ENCODE measurements at places on chromosomes 12 and 14.

DNA sequence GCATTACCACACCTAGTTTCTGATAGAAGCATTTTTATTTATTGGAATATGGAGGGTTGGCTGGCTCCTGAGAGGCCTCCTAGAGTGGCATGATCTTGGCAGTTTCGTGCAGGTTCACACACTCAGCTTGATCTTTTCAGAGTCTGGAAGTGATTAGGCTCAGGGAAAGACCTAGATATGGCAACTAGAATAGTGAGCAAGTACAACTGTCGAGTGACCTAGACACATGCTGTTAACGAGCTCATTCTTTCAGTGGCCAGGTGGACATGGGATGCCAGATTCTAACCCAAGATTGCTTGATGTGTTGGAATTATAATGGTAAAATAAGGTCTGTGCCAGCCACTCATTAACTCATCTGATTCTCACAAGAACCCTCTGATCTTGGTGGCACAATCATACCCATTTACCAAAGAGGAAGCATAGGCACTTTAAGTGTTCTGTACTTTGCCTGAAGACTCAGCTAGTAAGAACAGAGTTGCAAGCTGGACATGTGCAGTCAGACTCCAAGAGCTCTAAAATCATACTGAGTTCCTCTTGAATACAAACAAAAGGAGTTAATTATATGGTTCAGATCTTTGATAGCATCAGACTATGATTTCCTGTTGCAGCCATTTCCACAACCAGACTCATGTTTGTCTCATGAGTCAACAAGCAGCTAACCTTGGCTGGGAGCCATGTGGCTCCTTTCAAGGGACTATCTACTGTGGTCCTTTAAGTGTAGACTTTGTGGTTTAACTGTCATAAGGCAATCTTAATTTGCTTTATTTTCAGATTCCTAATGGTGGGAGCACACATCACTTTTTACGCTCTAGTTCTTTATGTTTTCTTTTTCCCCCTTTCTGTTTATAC is 144.2 kb downstream of the PLEKHA5 start:
- DNase-seq, result peak; percentile 32

- no peak for DNase-seq
Measured at GRCh38 chr12:49917166-49917787, 13.6 kb upstream of the FAIM2 start.

GRCh38 chr14:76929927-76930326 is 98.6 kb downstream of the IRF2BPL start:
- peak; percentile 50 for DNase-seq

DNA sequence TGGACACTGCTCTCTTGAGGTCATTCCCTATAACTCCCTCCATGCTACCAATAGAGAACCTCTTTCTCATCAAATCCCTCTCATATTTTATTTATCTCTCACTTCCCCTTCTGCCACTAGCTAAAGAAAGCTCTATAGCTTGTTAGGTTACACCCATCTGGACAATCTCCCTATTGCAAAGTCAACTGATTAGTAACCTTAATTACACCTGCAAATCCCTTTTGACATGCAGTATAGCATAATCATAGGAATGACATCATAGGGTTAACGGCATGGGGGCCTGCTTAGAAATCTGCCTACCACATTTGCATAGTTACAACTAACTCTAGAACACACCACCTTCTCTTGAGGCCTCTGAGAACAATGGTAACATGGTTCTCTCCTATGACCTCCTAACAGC is 181.2 kb downstream of the EMP1 start:
- DNase-seq, result no peak
